ENCODE measurements at places on chromosomes 1 and 21.

DNA sequence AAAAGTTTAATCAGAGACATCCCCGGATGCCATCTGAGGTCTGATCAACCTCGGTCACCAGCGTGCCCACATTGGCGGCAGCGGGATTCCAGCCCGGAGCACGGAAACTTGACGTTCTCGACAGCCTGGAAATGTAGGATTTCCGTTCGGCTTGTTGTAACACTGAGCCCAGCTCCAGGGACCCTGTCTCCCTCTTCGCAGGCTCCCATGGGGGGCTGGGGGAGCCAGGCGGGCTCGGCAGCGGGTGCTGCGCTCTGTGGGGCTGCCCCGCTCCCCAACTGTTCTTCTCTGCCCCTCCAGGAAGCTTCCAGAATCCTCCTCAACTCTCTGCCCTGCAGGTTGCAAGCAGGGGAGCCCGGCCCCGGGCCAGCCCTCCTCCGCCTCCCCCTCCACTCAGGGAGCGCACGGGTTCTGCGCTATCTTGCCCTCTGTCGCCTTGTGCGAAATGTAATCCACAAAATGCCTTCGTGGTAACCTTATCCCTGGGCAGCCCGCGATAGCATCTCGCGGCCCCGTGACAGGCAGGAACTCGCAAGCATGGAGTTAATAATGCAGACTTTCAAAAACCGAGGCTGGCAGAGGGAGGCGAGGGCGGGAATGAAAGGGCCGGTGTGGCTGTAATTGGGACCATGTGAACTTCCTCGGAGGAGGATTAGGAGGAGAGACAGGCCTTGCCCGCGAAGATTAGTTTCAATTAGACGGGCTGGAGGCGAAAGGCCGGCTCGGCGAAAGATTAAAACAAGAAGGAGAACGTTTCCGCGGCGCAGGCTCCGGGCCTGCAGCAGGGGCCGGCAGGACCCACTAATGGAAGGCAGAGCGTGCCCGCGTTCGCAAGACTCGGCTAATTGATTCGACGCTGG lies 53.9 kb upstream of the TTC34 start:
- no peak for DNase-seq

- DNase-seq, result no peak
Measured at GRCh38 chr1:98005326-98006010, 84.6 kb upstream of the DPYD start.

DNA sequence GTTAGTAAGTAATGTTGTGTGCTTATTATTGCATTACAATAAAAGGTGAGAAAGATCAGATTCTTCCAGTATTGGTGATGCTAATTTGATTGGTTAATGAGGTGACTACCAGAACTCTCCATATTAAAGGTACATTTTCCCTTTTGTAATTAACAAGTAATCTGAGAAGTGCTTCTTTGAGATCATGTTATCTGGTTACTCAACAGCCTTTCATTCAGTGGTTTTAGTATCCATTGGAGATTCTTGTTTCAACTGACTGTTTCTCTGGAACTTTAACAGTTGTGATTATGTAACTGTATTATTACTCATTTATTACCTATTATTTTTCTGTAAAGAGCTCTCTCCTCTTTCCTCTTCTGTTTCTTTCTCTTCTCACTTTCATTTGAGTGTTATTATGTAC lies 86.7 kb downstream of the PEX14 start:
- no peak for DNase-seq

DNA sequence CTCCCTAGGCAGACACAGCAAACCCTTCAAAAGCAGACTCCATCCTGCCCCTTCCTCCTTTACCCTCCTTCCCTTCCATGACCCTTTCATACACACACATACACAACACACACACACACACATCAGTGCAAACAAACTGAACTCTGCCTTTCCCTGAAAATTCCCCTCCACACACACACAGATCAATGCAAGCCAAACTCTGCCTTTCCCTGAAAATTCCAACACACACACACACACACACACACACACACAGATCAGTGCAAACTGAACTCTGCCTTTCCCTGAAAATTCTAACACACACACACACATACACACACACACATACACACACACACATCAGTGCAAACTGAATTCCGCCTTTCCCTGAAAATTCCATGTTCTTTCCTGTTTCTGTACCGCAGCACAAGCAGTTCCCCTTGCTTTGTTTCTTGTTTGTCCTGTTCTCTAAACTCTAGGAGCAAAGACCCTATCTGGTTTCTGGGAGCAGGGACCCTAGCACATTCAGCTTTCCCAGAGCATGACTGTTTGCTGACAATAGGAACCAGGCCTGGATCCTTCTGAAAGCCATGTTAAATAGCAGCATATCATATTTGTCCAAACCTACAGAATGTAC lies 91.0 kb downstream of the PTPN14 start:
- DNase-seq, result no peak

DNA sequence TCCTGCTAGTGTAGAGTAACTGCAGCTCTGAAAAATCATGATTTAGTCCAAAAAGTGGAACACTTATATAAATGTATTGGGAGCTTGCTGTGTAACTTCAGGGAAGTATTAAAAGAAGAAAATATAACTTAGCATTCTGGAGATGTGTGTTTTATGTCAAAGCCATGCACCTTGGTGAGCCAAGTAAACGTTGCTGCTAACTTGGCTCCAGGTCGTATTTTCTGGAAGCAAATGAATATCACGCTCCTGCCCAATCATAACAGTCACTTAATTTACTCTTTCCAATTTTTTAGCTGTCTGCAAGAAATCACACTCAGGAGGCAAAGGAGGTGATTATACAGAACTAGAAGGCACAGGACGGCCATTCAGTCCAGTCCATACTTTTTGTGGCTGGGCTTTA lies 61.1 kb downstream of the DOP1B start:
- no peak for DNase-seq

GRCh38 chr1:23564529-23565122 lies 5.3 kb upstream of the ID3 start:
- no peak for DNase-seq

- DNase-seq, result no peak
Measured at GRCh38 chr1:21793104-21793503, 10.2 kb upstream of the USP48 start.

- no peak for DNase-seq
Measured at GRCh38 chr1:37325509-37326437, 148.6 kb upstream of the ZC3H12A start.

GRCh38 chr1:163083690-163084089 lies 14.5 kb downstream of the RGS4 start:
- no peak for DNase-seq

DNA sequence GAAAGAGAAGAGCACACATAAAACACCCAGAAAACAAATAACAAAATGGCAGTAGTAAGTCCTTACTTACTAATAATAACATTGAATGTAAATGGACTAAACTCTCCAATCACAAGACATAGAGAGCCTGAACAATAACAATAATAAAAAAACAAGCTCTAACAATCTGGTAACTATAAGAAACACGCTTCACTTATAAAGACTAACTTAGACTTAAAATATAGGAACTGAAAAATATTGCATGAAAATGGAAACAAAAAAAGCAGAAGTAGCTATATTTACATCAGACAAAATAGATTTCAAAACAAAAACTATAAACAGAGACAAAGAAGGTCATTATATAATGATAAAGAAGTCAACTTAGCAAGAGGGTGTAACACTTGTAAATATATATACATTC lies 83.1 kb upstream of the LYPLAL1 start:
- DNase-seq, result no peak

- DNase-seq, result no peak
Measured at GRCh38 chr1:115222616-115223402, 115.2 kb downstream of the NGF start.

DNA sequence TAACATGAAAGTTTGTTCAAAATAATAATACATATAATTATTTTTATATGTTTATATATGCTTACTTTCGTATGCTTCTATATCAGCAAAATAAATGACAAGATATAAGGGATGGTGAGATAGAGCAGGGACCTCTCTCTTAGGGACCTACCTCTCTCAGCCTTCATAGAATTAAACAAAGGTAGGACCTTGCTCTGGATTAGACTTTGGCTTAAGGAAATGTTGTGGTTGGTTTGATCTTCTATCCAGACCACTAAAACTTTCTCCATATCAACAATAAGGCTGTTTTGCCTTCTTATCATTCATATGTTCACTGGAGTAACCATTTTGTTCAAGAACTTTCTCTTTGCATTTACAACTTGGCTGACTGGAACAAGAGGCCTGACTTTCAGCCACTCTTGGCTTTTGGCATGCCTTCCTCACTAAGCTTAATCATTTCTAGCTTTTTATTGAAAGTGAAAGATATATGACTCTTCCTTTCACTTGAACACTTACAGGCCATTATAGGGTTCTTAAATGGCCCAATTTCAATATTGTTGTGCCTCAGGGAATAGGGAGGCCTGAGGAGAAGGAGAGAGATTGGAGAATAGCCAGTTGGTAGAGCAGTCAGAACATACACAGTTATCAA lies 14.4 kb downstream of the FRRS1 start:
- no peak for DNase-seq

GRCh38 chr1:84299536-84300170 lies 1.9 kb upstream of the SAMD13 start:
- DNase-seq, result no peak

DNA sequence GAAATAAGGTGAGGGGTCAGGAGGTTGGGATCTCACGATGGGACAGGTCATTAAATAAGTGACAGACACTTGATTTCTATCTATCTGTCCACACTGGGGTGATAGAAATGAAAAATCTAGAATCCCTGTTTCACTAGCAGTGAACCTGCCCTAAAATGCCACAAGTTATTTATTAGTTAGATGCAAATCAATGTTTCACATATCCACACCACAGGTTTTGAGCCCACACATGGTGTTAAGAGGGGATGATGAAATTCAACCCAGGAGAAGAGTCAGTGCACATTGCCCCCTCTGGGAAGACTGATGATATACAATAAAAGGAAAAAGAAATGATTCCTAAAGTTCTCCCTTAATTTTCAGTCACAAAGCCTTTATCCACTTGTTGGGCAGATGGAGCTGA lies 10.1 kb upstream of the NTPCR start:
- DNase-seq, result no peak

DNA sequence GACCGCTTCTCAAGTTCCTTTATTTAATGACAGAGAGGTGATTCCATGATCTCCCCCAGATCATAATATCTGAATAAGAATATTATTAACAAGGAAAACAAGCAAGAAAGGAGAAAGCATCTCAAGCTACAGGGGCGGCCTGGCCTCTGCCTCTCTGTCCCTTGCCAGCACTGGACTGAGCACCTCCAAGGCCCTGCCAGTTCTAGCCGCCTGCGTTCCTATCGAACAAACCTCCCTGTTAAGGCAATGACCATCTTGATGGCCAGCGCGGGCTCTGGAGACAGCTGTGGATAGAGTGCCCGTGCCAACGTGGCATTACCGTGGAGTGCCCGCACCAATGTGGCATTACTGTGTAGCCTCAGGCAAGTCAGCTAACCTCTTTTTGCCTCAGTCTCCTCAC lies 84.8 kb downstream of the NPHP4 start:
- no peak for DNase-seq

GRCh38 chr1:184805667-184806295 lies 51.1 kb upstream of the EDEM3 start:
- peak; percentile 73 for DNase-seq

All from SHP77 (cell line).